ENCODE measurements at places on chromosomes 6 and 20.

DNA sequence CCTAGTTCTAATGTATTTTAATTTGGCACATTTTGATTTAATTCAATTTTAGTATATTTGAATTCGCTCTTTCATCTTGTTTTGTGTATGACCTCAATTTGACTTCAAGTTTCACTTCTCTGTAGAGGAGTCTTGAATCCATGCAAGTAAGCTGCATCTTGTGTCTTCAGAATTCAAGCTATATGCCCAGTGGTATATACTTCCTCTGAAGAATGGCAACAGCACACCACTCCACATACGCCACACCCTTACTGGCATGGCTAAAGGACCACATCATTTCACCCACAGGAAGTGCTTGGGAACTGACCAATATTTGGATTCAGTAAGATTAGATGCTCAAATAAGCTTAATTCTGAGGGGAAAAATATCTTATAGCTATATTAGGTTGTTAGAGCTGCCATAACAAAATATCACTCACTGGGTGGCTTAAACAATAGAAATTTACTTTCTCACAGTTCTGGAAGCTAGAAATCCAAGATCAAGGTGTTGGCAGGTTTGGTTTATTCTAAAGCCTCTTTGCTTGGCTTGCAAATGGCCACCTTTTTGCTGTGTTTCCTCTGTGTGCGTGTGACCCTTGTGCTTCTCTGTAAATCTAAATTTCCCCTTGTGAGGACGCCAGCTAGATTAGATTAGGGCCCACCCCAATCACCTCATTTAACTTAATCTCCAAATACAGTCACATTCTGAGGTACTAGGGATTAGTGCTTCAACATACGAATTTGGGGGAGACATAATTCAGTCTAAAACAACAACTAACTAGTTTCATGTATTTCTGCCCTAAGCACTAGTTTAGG, 2.8 kb upstream of the ASF1A start:
- no peak for DNase-seq

DNA sequence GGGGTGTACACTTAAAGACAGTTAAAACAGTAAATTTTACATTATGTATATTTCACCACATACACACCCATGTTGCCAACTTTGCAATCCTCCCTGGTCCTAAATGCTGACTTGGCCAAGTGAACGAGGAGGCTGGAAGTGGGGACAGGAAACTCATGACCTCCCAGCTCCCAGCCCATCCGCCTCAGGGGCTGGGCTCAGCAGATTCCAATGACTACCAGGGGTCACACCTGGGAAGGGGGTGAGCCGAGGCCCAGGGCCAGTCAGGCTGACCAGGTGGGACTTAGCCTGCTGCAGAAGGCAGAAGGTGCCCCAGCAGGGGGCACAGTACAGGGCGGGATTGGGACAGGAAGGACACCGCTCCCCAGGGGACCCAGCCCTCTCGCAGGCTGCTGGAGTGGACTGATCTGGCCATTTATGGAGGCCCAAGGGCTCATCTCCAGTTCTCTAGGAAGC, 2.4 kb downstream of the SIGLEC1 start:
- no peak for DNase-seq

DNA sequence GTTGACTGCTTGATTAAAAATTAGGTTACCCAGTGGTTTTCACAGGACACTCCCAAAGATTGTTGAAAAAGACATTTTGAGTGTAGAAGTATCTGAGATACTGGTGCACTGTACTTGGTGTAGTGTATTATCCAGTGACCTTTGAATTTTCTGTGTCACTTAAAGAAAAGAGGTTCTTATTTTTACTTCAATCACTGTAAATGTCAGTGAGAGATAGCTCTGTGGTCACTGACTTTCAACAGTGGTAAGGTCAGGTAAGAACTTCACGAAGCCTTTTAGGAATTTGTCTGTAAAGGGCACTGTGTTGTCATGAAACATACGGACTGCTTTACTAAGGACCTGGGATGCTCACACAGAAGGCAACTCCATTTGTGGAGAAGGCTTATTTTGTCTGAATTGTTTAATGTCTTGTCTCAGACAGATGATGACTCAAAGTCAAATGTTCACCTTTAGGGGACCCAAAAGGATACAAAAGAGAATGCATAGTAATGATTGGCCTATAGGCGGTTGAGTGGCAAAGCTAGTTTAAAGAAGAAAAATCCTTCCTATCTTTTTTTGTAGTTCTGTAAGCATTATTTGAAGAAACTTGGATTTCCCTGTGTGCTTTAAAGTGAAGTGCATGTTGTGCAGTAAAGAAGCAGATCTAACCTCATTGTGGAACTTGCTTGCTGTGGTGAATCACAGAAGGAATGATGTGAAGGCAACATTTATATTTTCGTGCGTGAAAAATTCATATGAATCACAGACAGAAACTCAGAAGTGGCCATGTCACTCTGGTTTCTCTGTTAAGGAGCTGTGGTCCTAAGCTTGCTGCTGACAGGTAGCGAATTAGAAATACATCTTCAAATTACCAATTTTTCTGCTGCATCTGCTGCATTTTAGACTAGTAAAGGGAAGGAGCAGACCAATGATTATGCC, 47.3 kb downstream of the ZFAND3 start:
- DNase-seq: no peak

DNA sequence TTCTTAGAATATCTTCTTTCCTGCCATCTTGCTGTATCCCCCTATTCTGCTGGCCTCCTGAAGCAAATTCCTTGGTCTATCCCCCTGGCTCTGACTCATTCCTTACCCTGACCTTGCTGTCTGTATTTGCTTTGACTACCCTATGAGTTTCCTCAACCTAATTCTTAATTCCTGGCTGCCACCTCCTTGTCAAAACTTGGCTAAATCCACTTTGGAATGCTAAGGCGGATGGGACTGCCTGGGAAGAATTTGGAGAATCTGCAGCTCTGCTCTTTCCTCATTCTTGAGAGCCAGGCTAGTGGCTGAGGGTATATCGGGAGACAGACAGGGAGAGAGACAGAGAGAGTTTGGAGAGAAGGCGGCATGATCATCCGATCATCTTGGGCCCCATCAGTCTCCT, 24.4 kb downstream of the CAP2 start:
- no peak for DNase-seq

GRCh38 chr6:94862112-94862511, 715.2 kb upstream of the MANEA start:
- no peak for DNase-seq

- no peak for DNase-seq
These were observed 17.7 kb downstream of the TPBG start for GRCh38 chr6:82381278-82381677.

GRCh38 chr6:14142063-14142450, 24.5 kb downstream of the CD83 start:
- DNase-seq: no peak

DNA sequence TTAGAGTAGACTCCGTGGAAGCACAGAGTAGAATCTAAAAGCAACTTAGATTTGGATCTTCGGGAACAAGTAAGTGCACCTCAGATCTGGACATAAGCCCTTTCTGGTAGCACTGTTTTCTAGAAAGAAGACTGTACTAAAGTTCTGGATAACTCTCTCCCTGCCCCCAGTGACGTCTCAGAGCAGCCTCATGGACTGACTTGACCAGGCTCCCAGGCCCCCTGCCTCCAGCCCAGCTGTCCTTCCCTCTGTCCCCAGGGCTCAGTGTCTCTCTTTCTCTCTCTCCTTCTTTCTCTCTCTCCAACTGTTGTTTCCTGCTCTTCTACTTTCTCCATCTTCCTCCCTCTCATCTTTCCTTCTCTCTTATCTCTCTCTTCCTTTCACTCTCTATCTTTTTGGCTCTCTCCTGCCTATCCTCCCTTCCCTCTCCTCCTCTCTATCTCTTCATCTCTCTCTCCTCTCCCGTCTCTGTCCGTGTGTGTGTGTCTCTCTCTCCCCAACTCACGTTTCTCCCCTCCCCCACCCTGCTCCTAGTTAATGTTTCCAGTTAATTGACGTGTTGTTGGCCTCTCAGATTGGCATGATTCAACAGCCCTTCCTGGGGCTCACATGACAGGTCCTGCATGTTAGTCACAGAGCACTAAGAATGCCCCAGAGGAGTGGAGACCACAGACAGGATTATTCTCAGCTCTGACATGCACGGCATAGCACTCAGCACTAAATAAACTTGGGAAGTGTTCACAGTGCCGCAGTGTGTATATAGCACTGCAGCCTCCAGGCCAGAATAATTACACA, 180.4 kb upstream of the FOXQ1 start:
- DNase-seq: no peak

GRCh38 chr20:32087070-32087469, 22.4 kb upstream of the TM9SF4 start:
- no peak for DNase-seq

GRCh38 chr6:39791311-39791710, 865 bp upstream of the DAAM2 start:
- no peak for DNase-seq

GRCh38 chr6:41677124-41677921, 39.1 kb downstream of the MDFI start:
- DNase-seq: no peak

DNA sequence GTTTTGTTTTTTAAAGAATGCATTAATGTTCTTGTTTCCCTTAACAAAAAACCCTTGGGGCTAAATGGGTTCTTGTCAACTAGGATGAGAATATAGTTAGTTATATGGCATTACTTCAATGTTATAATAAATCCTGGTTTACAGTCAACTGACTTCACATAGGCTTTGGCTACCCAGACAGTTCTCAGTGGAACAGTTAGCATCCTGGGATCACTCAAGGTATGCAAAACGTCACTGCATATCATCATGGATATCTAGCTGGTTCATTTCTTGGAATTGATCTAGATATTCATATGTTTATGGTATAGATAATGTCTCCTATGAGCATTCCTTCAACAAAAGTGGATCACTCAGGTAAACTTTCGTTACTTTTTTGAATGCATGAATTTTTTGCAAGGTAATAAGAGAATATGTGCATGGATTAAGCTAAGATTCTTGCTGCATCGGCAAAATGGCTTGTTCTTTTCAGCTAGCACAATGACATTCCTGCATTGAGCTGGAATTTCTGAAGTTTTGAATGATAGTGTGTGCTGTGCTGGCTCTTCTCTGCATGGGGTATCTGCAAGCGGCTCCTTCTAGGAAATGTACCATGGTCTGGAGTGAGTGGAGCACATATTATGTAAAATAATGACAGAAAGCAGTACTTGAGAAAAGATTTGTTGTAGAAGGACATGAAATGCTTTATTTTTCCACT, 138.9 kb downstream of the ADGRG6 start:
- DNase-seq: no peak

DNA sequence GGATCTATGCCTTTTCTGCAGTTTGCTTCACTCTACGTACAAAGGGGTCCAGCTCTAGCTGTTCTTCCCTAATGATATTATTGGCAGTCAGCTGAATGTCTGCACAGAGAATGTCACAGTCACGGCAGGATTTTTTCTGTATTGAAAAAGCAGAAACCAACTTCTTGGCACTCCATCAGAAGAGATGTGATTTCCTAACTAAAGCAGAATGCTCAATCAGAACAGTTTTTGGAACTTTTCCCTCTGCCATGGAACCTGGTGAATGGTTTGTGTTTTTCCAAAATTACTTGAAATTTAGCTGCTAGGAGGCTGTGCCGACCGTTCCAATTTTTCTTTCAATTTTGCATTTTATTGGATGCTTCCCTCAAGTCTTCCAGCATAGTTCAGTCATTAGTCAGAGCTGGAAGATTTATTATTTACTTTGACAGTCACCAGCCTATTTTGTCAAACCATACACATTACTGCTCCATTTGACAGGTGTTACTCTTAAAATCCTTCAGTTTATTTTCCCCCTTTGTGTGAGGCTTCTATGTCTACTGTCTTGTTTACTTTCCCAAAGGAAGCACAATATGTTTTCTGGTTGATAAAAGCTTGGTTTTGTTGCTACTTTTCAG, 259.6 kb upstream of the EPHA7 start:
- no peak for DNase-seq

GRCh38 chr6:123745895-123746294, 57.8 kb upstream of the NKAIN2 start:
- no peak for DNase-seq

- no peak for DNase-seq
These were observed 440.2 kb downstream of the RFPL4B start for GRCh38 chr6:112787371-112787770.

- no peak for DNase-seq
These were observed 44.4 kb upstream of the LOC128125822 start for GRCh38 chr6:63527658-63528514.

- no peak for DNase-seq
These were observed 173.0 kb downstream of the PLCB4 start for GRCh38 chr20:9241721-9242427.

DNA sequence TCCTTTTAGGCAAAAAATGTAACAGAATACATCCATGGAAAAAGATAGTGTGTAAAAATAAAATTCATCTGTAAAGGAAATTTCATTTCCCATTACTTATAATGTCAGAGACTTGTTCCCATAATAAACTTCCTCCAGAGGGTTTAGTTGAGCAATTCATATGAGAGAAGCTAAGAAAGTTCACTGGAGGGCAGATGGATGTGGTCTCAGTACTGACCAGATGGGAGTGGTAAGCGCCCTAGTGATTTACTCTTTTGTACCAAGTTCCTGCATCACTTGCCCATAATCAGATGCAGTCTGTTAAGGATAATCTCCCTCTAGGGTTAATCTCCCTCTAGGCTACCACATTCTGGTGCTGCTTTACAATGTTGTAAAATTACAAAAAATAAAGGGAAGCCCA, 61.7 kb downstream of the ESF1 start:
- no peak for DNase-seq

- no peak for DNase-seq
These were observed 183.8 kb upstream of the TCF21 start for GRCh38 chr6:133705066-133705465.

DNA sequence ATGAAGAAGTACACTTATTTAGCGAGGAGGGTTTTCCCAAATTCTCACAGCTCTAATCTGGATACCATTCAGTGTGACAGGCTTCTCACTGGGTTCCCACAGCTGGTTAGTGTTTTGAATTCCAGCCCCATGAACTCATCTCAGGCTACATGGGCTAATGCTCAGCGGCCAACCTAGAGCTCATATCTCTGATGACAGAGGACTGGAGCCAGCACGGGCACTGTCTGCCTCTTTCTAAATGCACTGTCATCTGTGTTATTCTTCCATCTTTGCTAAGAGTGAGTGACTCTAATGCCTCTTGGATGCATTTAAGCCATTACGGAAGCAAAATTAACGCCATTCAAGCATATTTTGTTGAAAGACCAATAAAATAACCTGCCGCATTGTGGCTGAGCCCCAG, 308.9 kb upstream of the JAG1 start:
- no peak for DNase-seq

All from activated CD8-positive, alpha-beta memory T cell treated with anti-CD3 and anti-CD28 coated beads for 1 hour (primary cell).